Activated CD8-positive, alpha-beta memory T cell treated with anti-CD3 and anti-CD28 coated beads, Interleukin-2, amount 10 ng/mL, durations not matched to agents 7 days and 5 days (primary cell): ENCODE measurements at places on chromosomes 7 and 10.

DNA sequence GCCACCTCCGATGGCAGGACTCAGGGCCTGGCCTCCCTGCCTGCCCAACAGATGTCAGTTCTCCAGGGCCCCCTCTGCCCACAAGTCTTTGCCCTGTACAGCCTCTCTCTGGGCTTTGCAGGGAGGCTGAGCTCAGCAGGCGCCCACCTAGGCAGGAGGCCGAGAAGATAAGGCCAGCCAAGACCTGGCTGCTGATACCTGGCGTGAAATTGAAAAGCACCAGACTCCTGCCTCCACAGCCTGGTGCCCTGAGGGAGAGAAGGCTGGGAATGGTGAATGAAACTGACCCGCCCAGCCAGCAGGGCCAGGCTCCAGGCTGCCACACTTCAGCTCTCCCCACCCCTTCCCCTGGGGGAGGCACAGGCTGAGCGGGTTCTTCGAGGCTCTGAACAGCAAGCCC, 145.8 kb downstream of the CDH23 start:
- no peak for DNase-seq

- DNase-seq, result no peak
Measured at GRCh38 chr7:29852457-29852856, 46.1 kb downstream of the WIPF3 start.

DNA sequence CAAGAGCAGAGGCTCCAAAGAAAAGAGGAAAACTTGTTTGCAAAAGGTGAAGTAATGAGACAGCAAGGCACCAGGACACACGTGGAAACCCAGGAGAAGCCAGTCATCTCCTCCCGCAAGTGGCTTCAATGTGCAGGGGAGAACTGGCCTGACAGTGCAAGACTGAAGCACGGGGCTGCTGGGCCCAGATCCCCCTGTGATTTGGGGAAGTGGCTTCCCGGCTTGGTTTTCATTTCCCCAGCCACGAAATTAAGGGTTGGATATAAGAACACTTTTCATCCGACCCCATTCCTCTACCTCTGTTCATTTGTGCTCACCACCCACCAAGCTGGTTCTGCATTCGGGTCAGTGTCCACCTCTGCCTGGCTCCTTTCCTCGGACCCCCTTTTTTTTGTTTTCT, 306.4 kb downstream of the FGFR2 start:
- DNase-seq, result no peak

DNA sequence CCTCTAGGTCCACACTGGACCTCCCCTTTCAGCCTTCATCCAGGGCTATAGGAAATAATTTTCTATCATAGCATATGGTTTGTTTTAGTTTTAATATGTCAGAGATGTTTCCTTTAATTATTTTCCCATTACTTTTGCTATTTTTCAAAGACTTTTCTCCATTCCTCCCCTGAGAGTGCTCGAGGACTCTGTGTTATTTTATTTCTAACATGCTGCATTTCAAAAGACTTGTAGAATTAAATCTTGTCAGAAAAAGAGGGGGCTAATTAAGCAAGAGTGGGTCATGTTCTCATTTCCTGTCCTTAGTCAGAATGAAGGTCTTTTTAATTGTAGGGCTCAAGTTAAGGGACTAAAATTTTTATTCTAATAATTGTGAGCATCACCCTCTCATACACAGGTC, 71.6 kb upstream of the CTTNBP2 start:
- DNase-seq, result no peak
